HuH-7 (cell line): ENCODE measurements at places on chromosomes 5 and 9.
A peak's percentile ranks its signal among the peaks of the same experiment; 100 is the strongest.

GRCh38 chr5:35237580-35238376 is 7.5 kb upstream of the PRLR start:
- peak; percentile 67 for DNase-seq

GRCh38 chr5:126138281-126138931 is 284.8 kb upstream of the GRAMD2B start:
- no peak for DNase-seq

GRCh38 chr5:174837919-174838902 is 113.8 kb downstream of the MSX2 start:
- DNase-seq, result no peak

DNA sequence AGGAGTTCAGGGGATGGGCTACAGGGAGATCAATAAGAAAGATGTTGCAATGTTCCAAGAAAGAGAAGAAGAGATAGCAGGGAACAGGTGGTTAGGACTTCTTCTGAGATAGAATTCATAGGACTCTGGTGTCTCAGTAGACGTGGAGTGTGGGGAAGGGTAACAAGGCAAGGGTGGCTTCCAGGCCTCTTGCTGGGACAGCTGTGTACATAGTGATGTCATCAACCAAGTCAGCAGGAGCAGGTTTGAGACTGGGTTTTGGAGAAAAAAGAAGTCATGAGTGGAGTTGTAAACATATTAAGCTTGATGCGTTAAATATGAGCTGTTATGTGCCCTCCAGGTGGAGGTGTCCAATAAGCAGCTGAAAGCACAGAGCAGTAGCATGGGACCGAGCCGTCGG is 211.8 kb upstream of the RASEF start:
- no peak for DNase-seq

GRCh38 chr9:109238125-109238524 is 71.1 kb upstream of the FRRS1L start:
- no peak for DNase-seq

DNA sequence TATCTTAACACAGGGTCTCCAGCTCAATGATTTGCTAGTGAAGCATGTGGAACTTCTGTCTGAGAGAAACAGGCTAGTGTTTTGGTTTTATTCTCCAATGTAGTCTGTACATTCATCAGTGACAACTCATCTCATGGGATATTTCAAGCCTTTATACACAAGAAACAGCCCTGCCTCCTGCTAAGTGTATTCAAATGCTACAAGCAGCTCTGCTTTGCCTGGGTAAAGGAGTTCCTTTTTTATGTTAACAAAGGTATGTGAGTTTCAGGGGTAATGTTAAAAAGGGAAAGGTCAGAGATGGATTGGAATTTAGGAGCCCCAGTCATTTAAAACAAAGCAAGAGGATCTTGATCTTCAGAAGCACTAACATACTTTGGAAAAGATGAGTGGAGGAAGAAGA is 498.7 kb downstream of the ISL1 start:
- DNase-seq, result no peak

DNA sequence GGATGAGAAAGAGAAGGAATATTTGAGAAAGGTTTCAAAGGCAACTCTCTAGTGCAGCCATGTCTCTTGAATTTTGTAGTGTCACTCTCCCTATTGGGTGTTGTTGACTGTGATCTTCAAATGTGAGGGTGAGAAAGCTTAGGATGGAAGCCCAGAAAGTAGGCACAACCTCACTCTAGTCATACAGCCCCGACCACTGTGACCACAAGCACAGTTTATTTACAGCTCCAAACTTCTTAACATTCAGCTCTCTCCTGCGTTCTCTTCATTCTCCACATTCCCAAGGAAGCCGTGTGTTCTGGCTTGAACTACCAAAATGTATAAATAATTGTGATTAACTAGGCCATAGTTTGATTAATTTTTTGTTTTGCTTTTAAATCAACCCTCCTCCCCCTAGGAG is 542.9 kb downstream of the LRRC70 start:
- no peak for DNase-seq

- DNase-seq, result no peak
Observed at GRCh38 chr9:137114220-137114612, 317 bp downstream of the DPP7 start.

DNA sequence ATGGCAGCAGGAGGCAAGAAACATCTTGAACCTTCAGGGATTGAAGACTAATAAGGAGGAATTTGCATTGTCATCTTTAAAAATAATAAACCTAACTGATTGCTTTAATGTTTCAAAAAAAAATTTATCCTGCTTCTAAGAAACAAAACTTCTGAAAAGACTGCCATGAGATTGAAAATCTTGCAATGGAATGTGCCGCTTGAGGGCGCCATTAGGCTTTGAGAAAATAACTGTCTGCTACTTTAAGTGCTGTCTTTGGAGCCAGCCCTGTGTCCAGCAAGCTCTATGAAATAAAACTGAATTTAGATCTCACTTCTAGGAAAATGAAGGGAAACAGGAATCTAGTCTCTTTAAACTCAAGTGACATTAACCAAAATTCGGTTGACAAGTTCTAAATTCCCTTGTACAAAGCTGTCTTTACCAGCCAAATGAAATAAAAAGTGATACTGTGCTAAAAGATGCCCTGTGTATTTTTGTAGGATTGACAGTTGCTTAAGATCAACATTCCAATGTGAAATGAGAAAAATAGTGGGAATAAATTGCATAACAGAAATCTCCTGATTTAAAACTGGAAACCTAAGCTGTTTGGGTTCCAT is 79.4 kb downstream of the ESM1 start:
- DNase-seq, result peak; percentile 21

- no peak for DNase-seq
Observed at GRCh38 chr5:178111925-178112324, 1.4 kb upstream of the N4BP3 start.

- no peak for DNase-seq
Observed at GRCh38 chr5:112878760-112879159, 17.7 kb downstream of the SRP19 start.

GRCh38 chr5:135826221-135826525 is 8.3 kb upstream of the SLC25A48 start:
- no peak for DNase-seq

DNA sequence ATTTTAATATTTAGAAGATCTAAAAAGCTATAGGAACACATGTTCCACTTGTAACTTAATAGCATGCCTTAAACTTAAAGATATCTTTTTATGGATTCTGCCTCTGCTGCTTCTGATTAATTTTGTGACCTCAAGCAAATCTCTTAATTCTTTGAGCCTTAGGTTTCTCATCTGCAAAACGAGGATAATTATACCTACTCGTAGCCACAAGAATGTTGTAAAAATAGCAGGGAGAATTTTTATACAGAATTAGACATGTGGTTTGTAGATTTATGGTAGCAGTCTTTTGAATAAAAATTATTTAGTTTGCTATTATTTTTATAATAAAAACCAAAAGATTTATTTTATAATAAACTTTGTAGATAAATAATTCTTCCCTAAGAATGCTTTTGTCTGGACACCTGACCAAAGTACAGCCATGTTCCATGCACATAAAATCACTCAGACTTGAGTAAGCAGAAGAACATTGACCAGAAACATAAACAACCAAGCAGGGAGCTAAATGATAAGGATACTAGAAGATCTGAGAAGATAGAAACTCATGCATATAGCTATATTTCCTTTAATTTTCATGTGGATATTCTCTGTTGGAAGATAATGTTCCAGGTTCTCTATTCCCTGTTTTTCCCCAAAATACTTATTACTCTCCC is 18.5 kb downstream of the C9orf85 start:
- DNase-seq, result no peak

GRCh38 chr5:122114501-122114900 is 14.8 kb upstream of the ZNF474 start:
- no peak for DNase-seq

GRCh38 chr5:2797160-2797559 is 45.7 kb upstream of the IRX2 start:
- DNase-seq, result no peak

GRCh38 chr5:141094481-141095262 is at the start of gene PCDHB2:
Gene PCDHB2, plus strand, starts transcription at chr5:141094615. Its CDS starts 176 bp downstream, at chr5:141094791.
- DNase-seq, result peak; percentile 73

GRCh38 chr9:85021686-85022085 is 352.2 kb downstream of the NTRK2 start:
- no peak for DNase-seq

DNA sequence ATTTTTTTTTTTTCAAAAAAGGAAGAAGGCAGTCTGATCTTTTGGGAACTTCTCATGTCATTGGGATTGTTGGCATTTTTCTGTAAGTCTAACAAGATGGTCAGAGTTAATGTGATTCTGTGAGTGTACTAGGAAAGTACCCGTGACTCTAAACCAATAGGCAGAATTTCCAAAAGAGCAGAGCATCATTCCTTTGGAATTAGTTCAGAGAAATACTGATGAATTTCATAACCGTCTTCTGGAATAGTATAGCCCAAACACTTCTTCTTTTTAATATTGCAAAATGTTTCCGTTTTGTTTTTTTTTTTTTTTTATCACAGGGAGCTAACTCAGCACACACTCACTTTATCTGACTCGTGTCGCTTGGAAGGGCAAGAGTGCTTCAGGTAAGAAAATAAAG is 407.4 kb downstream of the DTWD2 start:
- no peak for DNase-seq

GRCh38 chr9:135440620-135441019 is 39.0 kb upstream of the PPP1R26 start:
- peak; percentile 39 for DNase-seq

DNA sequence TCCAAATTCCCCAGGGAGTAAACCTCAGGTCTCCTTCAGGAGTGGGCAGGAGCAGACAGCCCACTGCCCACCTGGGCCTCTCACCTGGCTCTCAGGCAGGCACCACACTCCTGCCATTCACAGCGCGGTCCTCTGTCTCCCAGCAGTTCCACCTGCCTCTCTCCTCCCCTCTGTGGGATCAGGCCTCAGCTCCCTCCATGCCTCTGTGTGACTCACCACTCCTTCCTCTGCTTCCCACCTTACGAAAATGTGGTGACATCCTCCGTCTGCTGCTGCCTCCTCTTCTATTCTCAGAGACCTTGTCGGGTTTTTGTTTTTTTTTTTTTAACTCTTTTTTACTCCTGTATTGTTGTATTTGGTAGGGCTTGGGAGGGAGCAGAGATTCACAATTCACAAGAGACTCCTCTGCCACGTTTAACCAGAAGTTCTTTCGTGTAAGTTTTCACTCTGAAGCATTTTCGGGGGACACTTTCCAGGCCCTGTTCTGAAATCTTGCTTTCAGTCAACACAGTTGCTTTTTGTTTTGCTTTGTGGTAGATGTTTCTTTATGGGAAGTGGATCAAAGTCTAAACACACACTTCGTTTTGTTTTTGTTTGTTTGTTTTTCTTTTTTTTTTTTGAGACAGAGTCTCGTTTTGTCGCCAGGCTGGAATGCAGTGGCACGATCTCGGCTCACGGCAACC is 21.1 kb upstream of the CDKN2AIPNL start:
- no peak for DNase-seq

- no peak for DNase-seq
Observed at GRCh38 chr5:2288466-2288865, 405.7 kb upstream of the IRX4 start.

DNA sequence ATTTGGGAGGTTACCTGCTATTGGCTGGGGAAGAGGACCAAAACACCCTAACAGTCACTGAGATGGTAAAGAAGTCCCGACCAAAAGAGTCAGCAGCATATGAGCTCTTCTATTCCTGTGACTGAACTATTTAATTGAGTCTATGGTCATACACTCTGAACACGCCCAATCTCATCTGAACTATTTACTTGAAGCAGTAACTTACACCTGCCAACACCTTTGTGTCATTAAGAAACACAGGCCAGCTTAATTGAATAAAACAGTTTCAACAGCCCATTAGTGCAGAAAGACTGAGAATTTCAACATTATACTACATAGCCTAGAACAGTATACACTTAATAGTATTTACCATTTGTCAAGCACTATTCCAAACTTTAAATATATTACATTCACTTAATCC is 47.8 kb downstream of the NR6A1 start:
- DNase-seq, result no peak

DNA sequence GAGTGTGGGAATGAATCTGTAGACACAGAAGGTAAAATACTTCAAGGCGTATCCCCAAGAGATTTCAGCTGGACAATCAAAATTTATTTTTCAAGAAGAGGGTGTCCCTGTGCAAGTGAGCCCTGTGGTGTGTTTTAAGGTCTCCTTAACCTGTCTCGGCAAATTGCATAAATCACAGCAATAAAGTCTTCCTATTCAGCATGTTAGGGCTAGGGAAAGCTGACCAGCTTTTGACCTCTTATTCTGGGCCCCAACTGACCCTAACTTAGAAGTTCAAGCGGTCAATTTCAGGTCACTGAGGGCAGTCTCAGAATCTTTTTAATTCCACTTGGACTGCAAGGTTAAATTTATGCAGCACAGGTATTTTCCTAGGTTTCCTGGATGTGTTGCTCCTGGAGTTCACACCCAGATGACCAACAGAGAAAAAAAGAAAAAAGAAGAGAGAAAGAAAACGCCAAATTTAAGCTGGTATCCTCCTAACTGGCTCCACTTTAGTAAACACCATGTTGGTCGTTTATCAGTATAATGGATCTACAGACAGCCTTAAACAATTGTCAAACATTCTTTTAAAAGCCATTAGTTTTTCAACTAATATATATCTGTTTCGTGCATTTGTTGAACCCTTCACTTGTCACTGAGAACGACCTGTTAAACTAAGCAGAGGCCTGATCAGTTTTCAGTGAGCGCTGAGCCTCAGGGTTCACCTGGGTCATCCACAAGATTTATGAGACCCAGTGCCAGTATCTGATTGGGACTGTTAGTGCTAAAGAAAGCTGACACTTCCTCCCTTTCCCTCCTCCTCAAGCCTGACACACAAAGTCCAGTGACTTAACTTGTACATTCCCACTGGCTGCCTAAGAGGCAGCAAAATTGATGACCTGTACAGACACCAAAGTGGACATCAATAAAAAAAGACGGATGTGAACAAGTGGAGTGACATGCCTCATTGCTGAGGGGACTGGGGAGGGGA is 546.1 kb downstream of the NR2F1-AS1 start:
- DNase-seq, result peak; percentile 49

DNA sequence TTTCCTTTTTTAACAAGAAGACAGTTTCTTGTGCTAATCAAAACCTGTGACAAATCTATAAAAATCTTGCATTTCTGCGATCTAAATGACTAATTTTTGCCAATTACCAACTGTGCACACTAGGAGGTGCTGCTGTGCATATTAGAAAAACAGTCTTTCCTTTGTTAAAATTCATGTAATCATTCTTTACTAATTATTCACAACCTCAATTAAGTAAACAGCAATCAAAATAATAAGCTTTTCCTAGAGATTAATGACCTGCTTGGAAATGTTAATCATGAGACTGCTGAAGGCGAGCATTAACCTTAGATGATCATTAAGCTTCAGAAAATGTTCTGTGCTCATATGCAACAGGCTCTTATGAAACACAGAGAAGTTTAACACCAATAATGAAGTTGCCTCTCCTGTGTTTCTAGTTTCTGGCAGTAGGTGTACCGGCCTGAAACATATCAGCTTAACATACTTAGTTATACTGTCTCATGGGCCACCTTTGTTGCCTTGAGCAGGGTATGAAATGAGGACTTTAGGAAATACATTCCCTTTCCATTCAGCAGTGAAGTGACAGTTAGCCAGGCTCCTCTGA is 17.7 kb downstream of the RFESD start:
- DNase-seq, result no peak

DNA sequence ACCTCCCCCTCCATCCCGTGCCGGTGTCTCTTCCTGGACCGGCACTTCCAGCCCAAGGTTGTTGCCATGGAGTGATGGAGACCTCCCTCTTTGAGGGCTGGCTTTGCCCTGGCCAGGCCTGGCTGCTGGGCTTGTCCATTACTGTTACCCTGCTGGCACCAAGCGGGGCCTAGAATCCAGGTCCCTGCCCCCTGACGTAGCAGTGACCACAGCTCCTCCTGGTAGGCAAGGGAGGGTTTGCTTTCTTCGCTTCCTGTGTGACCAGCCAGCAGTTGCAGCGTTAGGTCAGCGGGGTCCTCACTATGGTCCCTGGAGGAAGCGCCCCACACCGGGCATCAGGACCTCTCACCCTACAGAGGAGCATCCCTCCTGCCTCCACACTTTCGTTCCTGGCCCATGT is 146.7 kb upstream of the COL5A1 start:
- no peak for DNase-seq
